ENCODE measurements at places on chromosomes 13 and 19. TPM values are rescaled to one million over a fixed set of nuclear protein-coding genes. Genes with fewer than 3 reads are reported as not detected.

The CBY2 gene
- total RNA-seq: not detected

The CERS1 gene
- total RNA-seq: 1.4 TPM

The SHC2 gene
- 11.3 TPM for total RNA-seq

The ZNF677 gene
- total RNA-seq: 25.2 TPM

DNA sequence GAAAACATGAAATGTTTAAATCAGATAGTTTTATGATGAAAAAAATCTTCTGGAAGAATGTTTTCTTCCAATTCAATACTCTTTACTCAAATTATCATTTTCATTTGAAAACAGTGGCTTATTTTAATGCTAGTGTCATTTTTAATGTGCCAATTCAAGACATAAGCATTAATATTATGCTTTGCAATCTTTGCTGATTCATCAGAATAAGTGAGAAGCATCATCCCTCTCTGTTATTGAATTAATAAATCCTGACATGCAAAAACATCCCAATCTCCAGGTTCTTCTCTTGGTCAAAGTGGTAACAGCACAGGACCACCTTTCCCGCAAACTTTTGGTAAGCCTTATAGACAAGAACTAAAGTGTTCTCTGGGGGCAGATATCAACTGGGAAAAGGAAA lies 3.8 kb downstream of the INTS6 start:
- no peak for DNase-seq

- no peak for DNase-seq
Observed at GRCh38 chr13:105159841-105160240, 1375.6 kb downstream of the EFNB2 start.

DNA sequence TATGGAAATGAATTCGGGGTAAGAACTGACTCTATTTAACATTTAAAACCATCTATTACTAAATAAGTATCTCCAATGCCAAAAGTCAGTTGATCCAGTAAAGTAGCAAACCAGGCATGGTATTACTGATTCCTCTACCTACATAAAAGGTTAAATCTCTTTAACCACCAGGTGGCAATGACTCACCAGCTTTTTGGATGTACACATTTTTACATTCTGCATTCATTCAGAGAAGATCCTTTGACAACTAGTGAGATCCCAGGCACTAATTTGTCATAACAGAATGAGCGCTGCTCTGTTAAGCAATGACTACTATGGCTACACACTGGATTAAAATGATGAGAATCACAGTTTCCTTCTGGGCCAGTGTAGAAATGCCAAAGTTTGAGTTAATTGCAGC lies 329.8 kb upstream of the GPC6 start:
- no peak for DNase-seq

GRCh38 chr13:52665325-52665724 lies 12.7 kb downstream of the SUGT1 start:
- DNase-seq: no peak

- no peak for DNase-seq
Observed at GRCh38 chr13:74794147-74794546, 659.9 kb upstream of the KLF12 start.

Measured in left ventricle myocardium inferior (tissue), 1 donor.